AG04449 (cell line): ENCODE measurements at places on chromosomes 7 and 10.

GRCh38 chr7:155682484-155682883 is 38.0 kb downstream of the RBM33 start:
- DNase-seq, result no peak

DNA sequence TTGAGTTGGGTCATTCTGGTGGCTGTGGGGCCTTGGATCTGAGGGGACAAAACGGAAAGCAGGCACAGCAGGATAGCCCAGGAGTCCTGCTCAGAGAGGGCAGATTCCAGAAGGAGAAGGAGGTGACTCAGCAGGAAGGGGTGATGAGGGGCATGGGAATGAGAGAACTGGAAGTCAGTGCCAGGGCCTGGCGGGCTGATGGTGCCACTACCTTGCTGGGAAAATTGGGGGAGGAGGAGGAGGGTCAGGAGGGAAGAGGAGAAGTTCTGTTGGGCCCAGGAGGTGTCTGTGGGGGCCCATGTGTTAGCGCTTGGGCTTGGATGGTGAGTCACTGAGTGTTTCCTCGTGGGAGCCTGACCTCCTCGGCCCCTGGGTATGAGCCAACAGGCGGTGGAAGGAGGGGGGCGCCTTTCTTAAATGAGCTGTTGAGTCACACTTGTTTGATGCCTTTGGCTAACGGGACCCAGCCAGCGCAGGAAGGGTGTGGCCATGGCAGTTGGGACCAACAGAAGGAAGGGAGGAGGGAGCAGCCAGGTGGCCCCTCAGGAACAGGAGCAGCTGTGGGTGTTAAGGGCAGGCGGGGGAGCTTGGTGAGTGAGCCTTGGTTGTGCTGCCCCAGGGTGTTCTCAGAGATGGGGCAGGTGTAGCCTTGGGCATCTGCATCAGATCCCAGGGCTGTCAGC is 130.0 kb upstream of the BTBD16 start:
- DNase-seq, result peak; percentile 53

DNA sequence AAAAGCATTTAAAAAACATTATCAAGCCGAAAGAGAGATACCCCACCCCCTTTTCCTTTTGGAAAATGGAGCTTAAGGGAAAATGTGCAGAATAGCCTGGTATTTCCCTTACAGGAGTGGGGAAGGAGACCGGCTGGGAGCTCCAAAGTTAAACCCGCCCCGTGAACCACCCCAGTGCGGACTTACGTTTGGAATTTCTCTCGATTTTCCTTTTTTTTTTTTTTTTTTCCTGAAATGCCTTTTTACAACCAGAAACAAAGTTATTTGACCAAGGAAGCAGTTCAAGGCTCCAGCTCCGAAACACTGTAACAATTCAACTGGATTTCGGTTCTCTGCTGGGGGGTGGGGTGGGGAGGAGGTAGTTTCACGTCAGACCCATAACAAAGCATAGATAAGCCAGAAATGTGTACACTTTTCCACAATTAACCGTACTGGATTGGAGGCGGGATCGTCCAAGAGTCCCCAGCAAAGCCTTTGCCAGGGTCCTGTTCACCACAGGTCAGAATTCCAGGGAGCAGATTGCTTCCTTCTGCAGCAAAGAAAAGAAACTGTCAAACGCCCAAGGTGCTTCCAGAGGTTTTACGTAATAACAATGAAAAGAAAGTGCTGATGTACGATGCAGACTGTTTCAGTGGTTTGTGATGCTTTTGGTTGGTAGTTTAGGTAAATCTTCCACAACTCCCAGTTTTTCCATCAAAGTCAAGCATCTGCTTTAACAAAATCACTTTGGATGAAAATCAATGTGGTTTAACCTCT is 6.7 kb downstream of the SKIDA1 start:
- DNase-seq, result no peak

DNA sequence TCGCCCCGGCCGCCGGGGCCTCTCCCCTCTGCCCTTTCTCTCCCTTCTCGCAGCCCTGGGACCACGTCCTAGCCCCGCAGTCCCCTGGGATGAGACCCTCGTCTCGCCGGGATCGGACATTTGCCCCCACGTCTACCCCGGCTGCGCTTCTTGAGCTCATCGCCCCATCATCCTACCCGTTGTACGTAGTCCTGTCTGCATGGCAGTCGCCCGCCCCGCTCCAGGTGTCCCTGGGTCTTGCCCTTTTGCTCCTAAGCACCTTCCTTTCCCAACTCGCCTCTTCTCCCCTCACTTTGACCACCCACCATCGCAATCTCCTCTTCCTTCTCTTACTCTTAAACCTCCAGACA is 582 bp downstream of the TPST1 start:
- DNase-seq, result no peak

DNA sequence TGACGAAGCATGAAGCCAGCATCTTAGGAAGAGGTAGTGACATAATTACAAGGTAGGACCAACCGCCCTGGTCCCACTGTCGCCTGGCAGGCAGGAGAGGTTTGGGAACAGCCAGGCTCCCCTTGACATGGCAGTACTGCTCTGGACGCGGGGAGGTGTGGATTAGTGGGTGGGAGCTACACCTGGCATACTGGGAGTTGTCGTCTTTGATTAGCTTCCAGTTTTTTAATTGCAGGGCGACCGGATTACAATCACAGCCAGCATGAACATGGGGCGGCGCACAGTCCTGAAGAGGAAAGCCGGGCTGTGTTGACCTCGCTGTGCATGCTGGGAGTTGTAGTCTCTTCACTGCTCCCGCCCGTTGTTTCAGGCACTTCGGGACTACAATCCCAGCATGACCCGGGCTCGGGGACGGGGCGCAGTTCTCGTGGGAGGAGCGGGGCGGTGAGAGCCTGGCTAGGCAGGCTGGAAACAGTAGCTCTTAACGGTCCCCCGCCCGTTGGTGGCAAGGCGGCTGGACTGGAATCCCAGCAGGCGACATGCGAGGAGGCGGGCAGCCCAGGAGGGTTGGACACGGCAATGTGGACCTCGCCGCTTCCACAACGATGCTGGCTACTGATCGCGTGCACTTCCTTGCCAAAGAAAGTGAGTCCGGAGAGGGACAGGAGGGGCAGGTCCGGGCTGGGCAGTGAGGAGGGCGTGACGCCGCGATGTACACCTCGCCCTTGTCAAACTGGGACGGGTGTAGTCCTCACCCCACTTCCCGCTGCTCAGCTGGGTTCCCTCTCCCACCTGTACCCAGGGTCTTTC is 98.0 kb upstream of the ZNF722 start:
- no peak for DNase-seq

- no peak for DNase-seq
Measured at GRCh38 chr7:87363342-87363741, 17.9 kb downstream of the CROT start.

- no peak for DNase-seq
Measured at GRCh38 chr10:114519306-114519669, 115.0 kb upstream of the AFAP1L2 start.

- no peak for DNase-seq
Measured at GRCh38 chr7:35316549-35316948, 62.6 kb upstream of the TBX20 start.

- DNase-seq, result no peak
Measured at GRCh38 chr7:84170646-84171045, 23.9 kb downstream of the SEMA3A start.

DNA sequence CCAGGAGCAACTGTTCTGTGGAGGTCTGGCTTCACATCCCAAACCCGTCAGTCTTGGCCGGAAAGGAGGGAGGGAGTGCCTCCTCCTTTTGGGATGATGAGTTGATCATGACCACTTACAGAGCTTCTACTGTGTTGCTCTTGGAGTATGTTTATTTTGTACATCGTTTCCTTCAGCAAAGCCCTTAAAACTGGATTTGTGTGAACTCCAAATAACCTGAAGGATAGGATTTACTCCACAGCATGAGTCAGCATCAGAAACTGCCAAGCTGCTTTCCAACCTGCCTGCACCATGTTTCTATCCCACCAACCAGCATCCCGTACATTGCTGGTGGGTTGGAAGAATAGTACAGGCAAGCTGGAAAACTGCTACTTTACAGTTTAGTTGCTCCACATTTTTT is 3.5 kb downstream of the CCDC201 start:
- DNase-seq, result peak; percentile 21

GRCh38 chr7:22269963-22270362 is 87.0 kb downstream of the RAPGEF5 start:
- no peak for DNase-seq

GRCh38 chr7:114574384-114574783 is 159.8 kb downstream of the FOXP2 start:
- no peak for DNase-seq

DNA sequence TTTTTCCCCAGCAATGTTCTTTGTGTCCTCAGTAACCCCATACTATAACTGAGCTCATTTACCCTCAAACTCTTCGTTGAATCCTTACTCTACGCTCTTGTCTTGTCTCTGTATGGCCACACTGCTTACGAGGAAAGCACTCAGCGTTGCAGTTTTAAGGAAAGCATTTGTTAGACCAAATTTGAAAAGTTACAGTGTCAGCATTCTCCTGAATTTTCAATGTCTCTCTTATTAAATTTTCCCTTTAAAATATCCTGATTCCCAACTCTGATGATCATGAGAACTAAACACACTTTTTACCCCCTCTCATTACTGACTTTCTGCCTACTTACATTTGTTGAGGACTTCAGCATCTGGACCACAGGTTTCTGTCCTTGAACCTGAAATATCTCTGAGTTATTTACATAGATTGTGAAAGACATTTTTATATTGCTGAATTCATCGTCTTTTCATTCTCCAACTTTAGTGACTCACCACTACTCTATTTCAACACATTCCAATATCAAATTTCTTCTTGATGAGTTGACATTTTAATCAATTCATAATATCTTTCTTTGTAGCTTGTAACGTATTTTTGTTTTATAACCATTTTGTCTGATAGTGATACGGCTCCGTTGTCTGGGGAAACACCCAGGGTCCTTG is 19.8 kb upstream of the VWDE start:
- DNase-seq, result no peak

DNA sequence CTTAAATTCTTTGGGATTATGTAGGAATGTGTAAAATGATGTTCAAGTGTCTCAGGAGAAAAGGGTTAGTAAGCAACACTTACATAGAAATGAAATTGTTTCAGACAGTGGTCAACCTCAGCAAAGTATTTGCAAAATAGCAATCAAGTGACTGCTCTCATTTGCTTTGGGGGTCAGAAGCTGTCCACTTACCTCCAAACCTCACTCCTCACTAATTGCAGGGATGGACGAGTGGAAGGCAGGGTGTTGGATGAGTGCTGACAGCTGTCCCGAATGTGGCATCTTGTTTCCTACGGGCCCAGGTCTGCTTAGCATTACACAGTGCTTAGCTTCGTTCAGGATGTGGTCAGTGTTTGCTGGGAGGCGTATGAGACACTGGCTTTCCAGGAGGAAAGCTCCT is 437.0 kb downstream of the SUGCT start:
- peak; percentile 89 for DNase-seq

DNA sequence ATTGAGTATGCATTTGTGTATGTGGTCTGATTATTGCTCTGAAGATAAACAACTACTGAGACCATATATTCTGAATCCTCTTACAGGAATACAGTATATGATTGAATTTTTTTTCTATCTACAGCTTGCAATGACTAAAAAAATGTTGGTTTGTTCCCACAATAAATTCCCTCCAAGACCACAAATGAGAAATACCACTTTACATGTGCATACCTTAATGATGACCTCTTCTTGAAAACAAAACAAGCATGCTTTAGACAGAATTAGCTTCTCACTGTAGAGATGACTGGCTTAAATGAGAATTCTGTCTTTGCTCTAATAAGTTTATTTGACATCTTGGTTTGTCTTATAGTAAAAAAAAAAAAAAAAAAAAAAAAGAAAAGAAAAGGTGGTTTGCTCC is 241.5 kb downstream of the PCDH15 start:
- DNase-seq, result no peak

- no peak for DNase-seq
Measured at GRCh38 chr7:44063894-44064651, 1.3 kb downstream of the PGAM2 start.

DNA sequence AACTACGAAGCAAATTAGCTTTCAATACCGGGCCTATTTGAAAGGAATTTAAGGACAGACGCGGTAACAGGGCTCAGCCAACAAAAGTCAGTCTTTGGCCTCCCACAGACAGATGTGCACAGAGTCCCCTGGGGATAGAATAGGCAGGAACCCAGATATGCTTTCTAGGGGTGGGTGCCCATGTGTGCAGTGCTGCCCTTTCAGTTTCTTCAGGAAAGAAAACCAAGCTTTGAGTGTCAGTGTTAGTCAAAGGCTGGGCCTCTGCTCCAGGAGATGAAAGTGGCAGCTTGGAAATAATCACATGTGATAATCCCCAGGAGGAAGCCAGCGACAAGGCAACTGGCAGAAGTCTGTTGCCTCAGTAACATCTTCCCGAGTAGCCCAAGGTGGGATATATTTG is 43.8 kb upstream of the CSTF2T start:
- DNase-seq, result no peak

GRCh38 chr7:18347170-18347569 is 148.4 kb upstream of the HDAC9 start:
- no peak for DNase-seq

DNA sequence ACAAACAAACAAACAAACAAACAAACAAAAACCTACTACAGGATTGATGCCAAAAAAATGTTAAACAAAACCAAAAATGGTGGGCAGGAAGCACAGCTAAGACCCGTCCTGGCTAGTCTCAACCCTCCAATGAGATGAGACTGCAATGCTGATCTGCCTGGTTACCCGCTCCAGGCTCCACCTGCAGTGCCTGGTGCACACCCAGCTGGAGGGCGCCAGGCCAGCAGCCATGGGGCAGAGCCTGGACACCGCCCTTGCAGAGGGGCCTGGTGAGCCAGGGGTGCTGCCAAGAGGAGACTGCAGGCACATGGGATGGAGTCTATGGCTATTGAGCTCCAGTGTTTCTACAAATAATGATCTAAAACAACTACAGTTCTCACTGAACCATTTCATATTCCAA is 107.0 kb downstream of the LARP4B start:
- no peak for DNase-seq

GRCh38 chr10:30151581-30152389 is 92.4 kb upstream of the JCAD start:
- peak; percentile 56 for DNase-seq

GRCh38 chr10:131271195-131271880 is 40.2 kb downstream of the TCERG1L start:
- no peak for DNase-seq

DNA sequence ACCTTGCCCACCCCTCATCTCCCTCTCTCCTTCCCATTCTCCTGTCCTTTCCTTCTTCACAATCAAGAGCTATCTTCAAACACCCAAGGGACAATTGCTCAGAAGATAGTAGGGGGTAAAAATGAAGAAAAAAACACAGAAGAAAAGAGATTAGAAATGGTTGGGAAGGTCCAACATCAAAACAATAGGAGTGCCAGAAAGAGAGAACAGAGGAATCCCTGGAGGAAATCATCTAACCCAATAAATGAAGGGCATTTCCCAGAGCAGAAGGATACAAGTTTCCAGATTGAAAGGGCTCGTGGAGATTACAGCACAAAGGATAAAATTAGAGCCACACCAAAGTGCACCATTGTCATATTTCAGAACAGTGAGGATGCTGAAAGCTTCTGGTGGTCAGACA is 145.6 kb downstream of the OAT start:
- DNase-seq, result no peak

- DNase-seq, result peak; percentile 33
Measured at GRCh38 chr10:101467286-101467770, 113.4 kb downstream of the BTRC start.

GRCh38 chr10:101670635-101671034 is 24.3 kb downstream of the FBXW4 start:
- DNase-seq, result no peak

GRCh38 chr10:31847515-31847914 is 81.1 kb downstream of the ARHGAP12 start:
- no peak for DNase-seq
